Uterus (tissue), 4 donors: ENCODE measurements at places on chromosomes 11 and 22. TPM values are rescaled to one million over a fixed set of nuclear protein-coding genes. Genes with fewer than 3 reads are reported as not detected.
A peak's percentile ranks its signal among the peaks of the same experiment; 100 is the strongest.

GRCh38 chr11:121648306-121648705 lies 195.5 kb upstream of the SORL1-AS1 start:
- H3K4me3 ChIP-seq = no peak overlapping the region
- H3K4me1 ChIP-seq = no peaks in the 10 kb centered on the region
- no peaks in the 10 kb centered on the region for H3K27me3 ChIP-seq
- no peak overlapping the region for H3K27ac ChIP-seq

- H3K4me1 ChIP-seq = no peaks in the 10 kb centered on the region
- H3K27ac ChIP-seq = no peak overlapping the region
- H3K27me3 ChIP-seq = no peaks in the 10 kb centered on the region
- H3K4me3 ChIP-seq = no peak overlapping the region
These were observed 64.5 kb upstream of the SCUBE2 start for GRCh38 chr11:9155930-9156329.

GRCh38 chr22:43011079-43011478 lies 3.9 kb downstream of the PACSIN2 start:
- no peaks in the 10 kb centered on the region for H3K36me3 ChIP-seq
- DNase-seq = no peak
- H3K4me1 ChIP-seq = no peaks in the 10 kb centered on the region

DNA sequence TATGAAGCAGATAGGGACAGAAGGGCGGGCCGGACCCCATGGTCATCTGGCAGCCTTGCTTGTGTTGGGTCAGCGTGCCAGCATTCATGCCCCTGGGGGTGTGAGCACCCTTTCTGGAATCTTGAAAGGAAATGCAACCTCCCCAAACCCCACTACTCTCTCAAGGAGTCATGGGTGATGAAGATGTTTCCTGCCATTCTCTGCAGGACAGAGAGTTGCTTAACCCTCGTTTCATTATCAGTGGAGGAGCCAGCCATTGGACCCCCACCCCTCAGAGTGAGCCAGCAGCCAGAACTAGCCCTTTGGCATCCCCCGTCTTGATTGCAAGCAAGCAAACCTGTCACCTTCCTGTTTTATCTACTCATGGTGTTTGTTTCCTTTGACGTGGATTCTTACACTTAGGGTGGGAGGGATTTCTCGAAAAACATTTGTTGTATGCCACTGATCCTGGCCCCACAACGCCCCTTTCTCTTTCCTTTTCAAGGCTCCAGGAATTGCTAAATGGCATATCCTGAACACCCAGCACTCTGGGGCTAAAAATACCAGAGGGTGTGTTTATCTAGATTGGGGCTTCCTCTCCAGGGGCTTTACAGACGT lies 258.3 kb downstream of the ETS1 start:
- H3K4me3 ChIP-seq = no peak overlapping the region
- H3K4me1 ChIP-seq = no peaks in the 10 kb centered on the region
- peak; percentile 58 for DNase-seq
- no peaks in the 10 kb centered on the region for H3K27me3 ChIP-seq
- no peaks in the 10 kb centered on the region for H3K36me3 ChIP-seq

DNA sequence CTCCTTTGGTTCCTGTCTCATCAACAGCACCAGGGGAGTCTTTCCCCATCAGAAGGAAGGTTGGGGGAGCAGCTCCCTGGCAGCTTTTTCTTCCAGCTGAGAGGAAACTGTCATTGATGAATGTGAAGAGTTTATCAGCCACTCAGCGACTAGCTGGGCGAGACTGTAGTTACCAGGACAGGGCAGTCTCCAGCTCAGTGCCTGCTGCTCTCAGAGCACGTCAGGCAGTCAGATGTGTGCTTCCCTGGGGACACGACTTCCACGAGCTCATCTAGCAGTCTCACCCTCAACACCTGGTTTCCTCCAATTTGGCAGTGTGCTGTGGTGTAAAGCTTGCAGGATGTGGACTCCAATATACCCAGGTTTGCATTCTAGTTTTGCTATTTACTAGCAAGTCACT lies 12.5 kb upstream of the C1QTNF4 start:
- peak overlapping the region; percentile 35 for H3K27ac ChIP-seq
- DNase-seq = no peak
- no peaks in the 10 kb centered on the region for H3K4me1 ChIP-seq
- H3K4me3 ChIP-seq = no peak overlapping the region
- no peaks in the 10 kb centered on the region for H3K36me3 ChIP-seq

DNA sequence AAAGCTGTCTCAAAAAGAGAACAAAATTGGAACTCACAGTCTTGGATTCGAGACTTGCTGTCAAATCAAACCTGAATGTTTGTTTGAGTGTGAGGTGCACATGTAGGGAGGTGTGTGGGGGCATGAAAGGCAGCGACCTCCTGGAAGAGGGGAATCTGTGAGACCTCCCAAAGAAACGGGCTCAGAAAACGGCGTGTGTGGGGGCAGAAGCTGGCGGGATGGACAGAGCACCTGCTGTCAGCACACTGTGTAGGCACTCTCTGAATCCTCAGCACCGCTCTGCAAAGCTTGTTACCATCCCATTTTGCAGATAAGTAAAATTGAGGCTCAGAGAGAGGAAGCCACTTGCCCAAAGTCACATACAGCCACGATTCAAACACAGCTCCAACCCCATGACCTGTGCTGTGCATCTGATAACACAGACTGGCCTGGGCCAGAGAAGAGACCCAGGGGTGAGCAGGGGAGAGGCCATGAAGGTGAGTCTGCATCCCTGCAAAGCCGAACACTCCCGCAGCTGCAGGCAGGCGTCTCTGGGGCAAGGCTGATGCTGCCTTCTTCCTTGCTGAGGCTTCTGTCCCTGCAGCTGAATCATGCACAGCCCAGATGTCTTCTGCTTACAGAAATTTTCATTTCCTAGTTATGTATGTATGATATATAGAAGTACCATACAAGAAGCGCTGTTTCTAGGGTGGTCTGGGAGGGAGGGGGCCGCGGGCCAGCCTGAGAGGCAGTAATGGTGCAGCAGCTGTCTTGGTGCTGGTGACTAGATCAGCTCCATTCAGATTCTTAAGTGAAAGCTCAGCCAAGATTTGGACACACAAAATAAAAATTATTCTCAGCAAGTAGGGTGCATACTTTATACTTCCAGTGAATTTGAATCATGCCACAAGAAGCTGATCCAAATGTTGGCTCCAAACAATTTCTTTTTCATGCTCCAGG lies 67.3 kb upstream of the SHISAL1 start:
- no peaks in the 10 kb centered on the region for H3K36me3 ChIP-seq
- no peak overlapping the region for H3K27ac ChIP-seq
- H3K4me3 ChIP-seq = no peak overlapping the region
- no peaks in the 10 kb centered on the region for H3K27me3 ChIP-seq
- no peak for DNase-seq

DNA sequence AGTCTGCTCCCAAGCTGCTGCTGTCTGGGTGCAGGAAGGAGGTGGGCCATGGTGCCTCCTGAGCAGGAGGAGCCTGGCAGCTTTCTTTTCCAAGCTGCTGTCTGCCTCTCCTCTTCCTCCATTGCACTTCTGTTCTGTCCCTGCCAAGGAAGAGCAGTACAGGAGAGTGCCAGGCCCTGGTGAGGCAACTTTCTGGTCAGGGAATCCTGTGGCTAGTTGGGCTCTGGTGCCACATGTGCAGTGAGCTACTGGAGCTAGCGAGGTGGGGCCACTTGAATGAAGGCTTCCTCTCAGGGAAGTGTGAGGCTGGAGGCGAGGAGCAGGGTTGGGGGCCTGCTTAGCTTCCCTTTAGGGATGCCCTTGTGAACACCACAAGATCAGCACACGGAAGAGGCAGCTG lies 90.0 kb downstream of the TSPAN18 start:
- no peaks in the 10 kb centered on the region for H3K27me3 ChIP-seq
- no peaks in the 10 kb centered on the region for H3K4me1 ChIP-seq
- no peaks in the 10 kb centered on the region for H3K36me3 ChIP-seq
- DNase-seq = no peak
- peak overlapping the region; percentile 1 for H3K27ac ChIP-seq

Gene KRTAP5-7
- not detected for total RNA-seq

Gene OR5D16
- total RNA-seq = not detected
